ENCODE measurements at places on chromosomes 16 and 17.

DNA sequence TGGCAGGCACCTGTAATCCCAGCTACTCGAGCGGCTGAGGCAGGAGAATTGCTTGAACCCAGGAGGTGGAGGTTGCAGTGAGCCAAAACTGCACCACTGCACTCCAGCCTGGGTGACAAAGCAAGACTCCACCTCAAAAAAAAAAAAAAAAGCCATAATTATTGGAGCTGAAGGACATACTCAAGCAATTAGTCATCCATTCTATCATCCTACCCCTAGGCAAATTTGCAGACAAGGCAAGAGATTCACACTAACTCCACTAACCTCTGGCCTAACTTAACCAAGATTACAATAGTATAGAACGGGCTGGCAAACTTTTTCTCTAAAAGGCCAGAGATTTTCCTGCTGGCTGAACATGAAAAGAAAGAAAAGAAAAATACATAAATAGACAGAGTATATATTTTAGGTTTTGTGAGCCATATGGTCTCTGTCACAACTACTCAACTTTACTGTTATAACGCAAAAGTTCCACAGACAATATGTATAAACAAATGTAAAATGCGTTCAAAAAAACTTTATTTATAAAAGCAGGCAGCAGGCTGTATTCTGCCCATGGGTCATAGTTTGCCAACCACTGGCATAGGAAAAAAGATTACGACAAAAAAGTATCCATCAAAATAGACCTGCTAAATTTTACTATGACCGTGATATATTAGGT is 29.7 kb downstream of the BRIP1 start:
- no peak for DNase-seq

DNA sequence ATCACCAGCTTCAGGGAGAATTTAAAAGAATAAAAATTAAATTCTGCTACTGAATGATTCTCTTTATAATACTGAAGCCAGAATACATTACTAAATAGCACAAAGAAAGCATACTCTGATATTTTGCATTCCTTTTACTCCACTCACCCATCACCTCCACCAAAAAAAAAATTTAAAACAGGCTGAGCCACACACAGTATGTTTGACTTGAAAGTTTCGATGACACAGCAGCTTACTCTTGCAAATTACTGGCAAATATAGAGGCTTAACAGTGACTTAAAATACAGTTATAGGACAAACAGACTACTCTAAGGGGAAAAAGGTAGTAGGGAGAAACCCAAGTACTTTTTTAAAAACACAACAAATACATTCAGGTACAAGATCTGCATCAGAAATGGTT is 39.2 kb downstream of the GPATCH8 start:
- DNase-seq, result no peak

DNA sequence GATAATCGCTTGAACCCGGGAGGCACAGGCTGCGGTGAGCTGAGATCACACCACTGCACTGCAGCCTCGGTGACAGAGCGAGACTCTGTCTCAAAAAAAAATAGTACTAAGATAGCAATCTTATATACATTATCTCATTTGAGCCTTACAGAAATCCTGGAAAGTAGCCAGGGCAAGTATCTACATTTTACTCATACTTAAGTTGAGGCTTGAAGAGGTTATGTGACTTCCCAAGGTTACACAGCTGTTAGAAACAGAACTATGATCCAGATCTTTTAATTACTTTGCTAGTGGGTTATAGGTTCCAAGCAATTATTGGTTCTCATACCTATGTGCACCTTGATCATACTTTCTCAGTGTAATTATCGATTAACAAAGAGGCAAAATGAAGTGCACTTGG is 15.4 kb downstream of the C17orf78 start:
- DNase-seq, result no peak

GRCh38 chr16:66637806-66638205 is 33.3 kb downstream of the CMTM3 start:
- DNase-seq, result no peak
